Fibroblast of the conjunctiva (primary cell): ENCODE measurements at places on chromosomes 4 and X.
A peak's percentile ranks its signal among the peaks of the same experiment; 100 is the strongest.

DNA sequence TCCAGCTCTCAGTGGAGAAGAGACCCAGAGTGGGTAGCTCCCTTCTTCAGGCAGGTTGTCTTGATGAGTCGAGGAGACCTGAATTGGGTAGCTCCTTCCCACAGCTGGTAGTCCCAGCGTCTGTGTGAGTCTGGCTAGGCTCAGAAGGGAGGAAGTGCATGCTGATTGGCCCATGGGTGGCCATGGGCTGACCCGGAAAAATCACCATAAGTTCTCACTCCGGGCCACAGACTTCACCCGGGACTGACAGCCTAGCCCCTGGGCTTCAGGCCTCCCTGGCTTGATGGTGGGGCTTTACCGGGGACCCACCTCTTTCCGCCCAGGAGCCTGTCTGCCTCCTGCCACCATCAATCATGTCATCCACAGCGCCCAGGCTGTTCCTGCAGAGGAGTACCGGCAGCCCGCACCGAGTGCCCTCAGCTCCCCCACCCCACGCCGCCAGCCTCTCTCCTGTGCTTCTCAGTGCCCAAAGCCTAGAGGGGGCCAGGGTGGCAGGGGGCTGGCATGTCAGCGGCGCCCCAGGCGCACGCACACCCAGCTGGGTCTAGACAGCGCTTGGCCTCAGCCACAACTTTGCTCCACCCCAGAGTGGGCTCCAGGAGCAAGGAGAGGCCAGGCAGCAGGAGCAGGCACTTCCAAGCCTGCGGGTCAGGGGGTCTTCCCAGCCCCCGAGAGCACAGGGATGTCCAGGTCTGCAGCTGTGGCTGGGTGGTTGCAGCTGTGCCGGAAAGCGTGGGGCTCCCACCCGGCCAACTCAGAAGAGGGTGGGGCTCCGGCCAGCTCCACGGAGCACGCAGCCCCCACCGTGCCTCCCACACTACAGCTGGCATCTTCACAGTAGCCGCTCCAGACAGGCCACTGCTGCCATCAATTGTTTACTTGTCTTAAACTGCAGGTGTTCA, 16.1 kb upstream of the SAT1 start:
- no peak for DNase-seq

- peak; percentile 12 for DNase-seq
Measured at GRCh38 chr4:148214529-148215166, 227.6 kb downstream of the NR3C2 start.

DNA sequence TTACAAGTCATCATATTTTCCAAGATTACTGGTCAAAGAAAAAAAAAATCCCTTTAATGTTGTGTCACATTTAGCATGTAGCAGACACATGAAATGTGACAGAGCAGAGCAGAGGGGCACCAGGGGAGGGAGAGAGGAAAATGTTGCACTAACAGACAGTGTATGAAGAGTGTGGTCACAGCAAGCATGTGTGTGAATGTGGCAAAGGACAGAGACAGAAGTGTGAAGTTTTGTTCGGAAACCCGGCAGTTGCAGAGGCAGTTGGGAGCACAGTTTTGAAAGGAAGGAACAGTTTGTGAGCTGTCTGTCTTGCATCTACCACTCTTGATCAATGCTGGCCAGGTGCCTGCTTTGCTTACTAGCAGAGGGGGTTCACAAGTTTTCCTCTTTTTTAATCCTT, 83.9 kb upstream of the MAP3K15 start:
- DNase-seq: no peak

DNA sequence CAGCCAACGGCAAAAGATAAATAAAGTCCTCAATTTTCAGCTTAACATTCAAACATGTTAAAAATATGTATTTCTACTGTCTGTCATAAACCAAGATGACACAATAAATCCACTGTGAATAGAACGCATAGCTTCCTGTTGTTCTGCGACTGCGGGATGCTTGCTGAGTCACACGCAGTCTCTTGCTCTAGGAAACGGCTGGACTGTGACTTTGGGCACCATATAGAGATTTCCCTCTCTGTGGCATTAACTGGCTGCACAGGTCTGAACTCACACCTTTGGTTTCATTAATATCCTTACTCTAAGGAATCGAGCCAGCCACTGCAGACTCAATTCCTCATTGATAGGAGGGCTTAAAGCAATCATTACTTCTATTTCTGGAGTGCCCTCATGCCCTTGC, 8.4 kb downstream of the BEND4 start:
- DNase-seq: no peak

GRCh38 chr4:170979736-170980135, 833.5 kb upstream of the GALNTL6 start:
- DNase-seq: no peak

DNA sequence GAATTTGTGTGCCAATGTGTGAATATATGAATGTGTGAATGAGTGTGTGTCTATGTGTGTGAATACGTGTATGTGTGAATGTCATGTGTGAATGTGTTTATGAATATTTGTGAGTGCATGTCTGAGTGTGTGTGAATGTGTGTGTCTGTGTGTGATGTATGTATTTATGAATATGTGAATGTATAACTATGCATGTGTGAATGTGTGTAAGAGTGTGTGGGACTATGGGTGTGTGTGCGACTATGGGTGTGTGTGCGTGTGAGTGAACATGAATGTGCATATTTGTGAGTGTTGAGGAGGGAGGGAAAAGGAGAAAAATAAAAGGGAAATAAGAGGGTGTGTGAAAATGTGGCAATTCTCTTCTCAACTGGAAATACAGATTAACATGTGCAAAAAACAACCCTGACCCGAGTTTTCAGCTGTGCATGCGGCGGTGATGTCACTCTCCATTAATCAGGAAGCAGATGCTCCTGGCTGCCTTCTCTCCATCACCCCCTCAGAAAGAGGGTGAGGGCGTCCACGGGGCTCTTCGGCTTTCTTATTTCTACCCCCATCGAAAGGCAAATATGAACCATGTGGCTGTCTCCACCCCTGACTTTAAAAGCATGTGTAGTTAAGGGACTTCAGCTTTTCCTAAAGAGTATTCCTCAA, 219.8 kb downstream of the MAML3 start:
- DNase-seq: no peak
